ENCODE measurements at places on chromosomes 2 and 18.

GRCh38 chr18:59516356-59517155 lies 157.5 kb upstream of the LMAN1 start:
- no peak for DNase-seq

- DNase-seq: no peak
Measured at GRCh38 chr18:76364282-76365259, 130.5 kb downstream of the ZNF516 start.

GRCh38 chr2:111219285-111219684 lies 98.6 kb downstream of the BCL2L11 start:
- no peak for DNase-seq

- no peak for DNase-seq
Measured at GRCh38 chr18:2150566-2150965, 420.7 kb downstream of the METTL4 start.

GRCh38 chr18:3401669-3402620 lies 48.0 kb upstream of the TGIF1 start:
- no peak for DNase-seq

DNA sequence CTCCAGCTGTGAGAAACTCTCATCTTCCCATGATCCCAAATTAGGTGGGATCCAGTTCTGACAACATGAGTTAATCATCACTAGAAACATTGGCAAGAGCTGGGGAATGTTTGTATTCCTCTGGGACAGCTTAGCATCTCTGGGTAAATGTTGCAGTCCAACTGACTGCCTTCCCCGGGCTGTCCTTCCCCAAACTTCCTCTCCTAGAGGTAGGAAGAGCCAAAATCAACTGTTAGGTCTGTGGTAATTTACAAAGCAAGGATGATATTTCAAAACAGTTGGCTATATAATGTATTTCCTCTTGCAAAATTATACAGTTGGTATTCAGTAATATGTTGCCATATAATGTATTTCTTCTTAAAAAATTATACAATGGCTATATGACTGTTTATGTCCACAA lies 148.5 kb downstream of the MGAT5 start:
- DNase-seq: no peak

DNA sequence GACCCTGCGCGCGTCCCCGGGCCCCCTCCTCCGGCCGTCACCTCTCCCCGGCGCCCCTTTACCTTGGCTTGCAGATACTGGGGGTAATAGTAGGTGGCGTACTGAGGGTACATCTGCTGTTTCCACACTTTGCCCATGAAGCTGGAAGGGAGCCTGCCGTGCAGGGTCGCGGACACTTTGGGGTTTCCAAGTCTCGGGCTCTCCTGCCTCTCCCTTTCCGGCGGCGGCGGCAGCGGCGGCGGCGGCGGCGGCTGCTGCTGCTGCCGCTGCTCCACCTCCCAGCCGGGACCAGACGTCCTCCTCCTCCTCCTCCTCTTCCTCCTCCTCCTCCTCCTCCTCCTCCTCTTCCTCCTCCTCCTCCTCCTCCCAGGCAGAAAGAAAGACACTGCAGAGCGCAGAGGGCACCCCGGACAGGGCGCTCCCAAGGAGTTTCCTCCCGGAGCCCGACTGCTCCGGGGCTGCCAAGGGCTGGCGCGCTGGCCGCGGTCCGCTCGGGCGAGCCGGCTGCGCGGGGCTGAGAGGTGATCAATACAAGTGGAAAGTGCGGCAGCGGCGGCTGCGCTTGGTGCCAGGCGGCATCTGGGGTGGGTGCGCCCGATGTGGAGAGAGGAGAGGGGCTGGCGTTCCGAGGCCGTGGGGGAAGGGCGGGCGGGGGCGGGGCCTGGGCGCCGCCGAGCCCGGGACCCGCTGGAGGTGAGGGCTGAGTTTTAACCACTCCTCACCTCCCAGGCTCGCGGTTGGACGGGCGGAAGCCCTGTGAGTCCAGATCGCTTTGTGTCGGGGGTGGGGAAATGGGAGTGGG lies at the start of gene RBMS1:
Gene RBMS1, minus strand, starts transcription at position 581 of the 802 bp plus-strand sequence. Its CDS starts 444 bp downstream, at position 137.
- peak; percentile 22 for DNase-seq

DNA sequence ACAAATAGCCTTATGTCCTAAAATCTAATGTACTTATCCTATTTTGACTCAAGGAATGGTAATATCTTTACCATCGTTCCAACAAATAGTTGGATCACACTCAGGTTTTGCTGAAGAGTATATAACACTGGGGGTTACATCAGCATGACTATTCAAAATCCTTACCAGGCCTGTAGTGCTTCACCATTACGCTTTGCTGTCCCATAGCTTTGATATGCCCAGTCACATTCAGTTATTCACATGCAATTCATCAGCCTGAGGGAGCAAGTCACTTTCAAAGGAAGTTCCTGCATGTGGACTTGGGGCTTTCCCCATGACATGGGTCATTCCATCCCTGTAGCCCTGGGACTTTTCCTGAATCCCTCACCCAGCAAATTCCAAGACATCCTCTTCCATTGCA lies 39.6 kb downstream of the FTCDNL1 start:
- no peak for DNase-seq

- DNase-seq: no peak
Measured at GRCh38 chr2:12074126-12074844, 327.9 kb downstream of the LPIN1 start.

GRCh38 chr2:241620419-241620769 lies 16.6 kb downstream of the THAP4 start:
- no peak for DNase-seq

GRCh38 chr2:40285391-40285790 lies 166.5 kb downstream of the SLC8A1 start:
- no peak for DNase-seq

Measured in T follicular helper cell (primary cell).